GM23338 (cell line): ENCODE measurements at places on chromosomes 13 and 19. TPM values are rescaled to one million over a fixed set of nuclear protein-coding genes. Genes with fewer than 3 reads are reported as not detected.

The DHRS12 gene
- polyA plus RNA-seq, result 8.9 and 12.2 TPM in 2 replicates

The C19orf33 gene
- 72.2 and 95.5 TPM in 2 replicates for polyA plus RNA-seq

The CYP2F1 gene
- polyA plus RNA-seq, result 0.99 and 1.1 TPM in 2 replicates

The KL gene
- 0.07 TPM in 1 of 2 replicates, not detected in the other for polyA plus RNA-seq

The CCNA1 gene
- polyA plus RNA-seq, result 3.8 and 5.6 TPM in 2 replicates

GRCh38 chr19:15330801-15331418, 1.4 kb downstream of the BRD4 start:
- peak; percentile 63 for DNase-seq

- no peak for DNase-seq
These were observed 9.5 kb downstream of the PIAS4 start for GRCh38 chr19:4016903-4017638.

- no peak for DNase-seq
These were observed 218.7 kb downstream of the KCTD12 start for GRCh38 chr13:76667551-76667950.

GRCh38 chr19:4985551-4985991, 16.7 kb downstream of the KDM4B start:
- no peak for DNase-seq

DNA sequence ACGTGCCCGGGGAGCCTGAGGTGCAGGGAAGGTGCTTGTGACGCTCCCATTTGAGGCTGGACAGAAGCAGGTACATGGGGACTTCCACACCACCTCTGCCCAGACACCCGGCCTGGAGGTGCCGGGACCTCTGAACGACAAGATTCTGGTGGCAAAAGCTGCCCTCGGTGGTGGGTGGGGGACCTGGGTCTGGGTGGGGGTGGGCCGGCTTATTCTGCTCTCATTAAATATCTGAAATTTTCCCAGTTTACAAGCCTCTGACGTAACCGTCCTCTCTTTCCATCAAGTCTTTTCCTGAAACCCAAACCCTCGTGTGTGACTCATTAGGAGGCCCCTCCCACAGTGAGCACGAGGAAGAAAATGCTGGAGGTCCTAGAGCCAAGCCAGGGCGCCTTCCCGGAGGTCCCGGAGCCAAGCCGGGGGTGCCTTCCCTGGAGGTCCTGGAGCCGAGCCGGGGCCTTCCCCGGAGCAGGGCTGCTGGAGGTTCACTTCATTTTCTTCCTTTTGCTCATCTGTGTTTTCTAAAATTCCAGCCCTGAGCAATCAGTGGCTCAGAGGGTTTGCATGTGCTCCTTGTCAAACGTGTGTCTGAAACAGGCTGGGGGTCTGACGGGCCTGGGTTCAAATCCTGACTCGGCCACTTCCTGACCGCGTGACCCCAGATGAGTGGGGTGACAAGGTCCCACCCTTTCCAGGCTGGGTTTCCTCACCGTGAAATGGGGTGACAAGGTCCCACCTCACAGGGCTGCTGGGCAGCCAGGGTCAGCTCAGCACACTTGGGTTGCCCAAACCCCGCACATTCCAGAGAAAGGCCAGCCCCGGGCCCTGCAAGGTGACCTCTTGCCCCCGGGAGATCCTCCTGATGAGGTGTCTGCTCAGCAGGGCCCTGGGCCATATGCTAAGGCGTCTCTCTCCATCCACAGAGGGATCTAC, 10.0 kb downstream of the CFD start:
- no peak for DNase-seq

DNA sequence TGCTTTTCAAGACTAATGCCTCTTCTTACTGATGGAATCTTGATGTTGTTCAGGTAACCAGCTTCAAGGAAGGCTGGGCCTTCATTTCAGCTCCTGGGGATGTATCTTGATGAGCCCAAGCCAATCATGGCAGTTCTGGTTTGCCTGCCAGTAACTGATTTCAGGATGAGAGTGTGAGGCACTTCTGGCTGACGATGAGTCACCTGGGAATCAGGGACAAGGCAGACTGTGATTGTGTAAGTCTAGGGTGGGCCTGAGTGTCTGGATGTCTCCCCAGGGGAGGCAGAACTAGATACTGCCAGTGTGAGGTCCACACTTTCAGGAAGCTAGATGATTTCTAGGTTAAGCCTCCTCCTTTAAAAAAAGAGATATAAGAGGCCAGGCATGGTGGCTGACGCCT, 77.3 kb upstream of the KL start:
- no peak for DNase-seq

DNA sequence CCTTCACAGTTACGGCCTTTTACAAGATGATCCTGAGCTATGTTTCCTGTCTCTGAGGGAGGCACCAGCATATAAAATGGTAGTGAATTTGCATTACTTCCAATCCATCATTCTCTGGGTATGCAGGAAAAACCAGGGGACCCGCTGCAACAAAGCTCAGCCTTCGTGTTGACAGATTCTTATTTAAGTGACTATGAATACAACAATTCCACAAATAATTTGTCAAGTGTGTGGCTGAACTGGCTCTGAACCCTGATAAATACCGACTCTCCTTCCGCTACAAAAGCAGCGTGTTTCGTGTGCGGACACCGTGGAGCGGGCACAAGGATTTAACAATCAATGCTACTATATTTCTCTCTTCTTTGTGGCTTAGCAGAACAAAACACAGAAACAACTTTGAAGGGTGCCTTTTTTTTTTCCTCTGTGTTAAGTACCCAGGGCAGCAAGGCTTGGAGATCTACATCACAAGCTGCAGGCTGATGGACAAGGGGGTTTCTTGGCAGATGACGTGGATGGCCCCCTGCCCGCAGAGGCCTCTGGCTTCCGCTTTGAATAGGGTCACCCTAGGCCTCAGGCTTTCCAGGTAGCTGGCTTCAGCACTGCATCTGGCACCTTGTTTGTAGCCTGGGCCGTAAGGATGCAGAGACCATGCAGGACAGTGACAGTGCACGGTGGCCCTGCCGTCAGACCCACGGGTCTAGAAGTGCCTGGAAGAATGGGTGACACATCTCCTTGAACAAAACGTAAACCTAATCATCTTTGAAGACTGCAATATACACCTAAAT, 280.5 kb upstream of the TSHZ3 start:
- no peak for DNase-seq

DNA sequence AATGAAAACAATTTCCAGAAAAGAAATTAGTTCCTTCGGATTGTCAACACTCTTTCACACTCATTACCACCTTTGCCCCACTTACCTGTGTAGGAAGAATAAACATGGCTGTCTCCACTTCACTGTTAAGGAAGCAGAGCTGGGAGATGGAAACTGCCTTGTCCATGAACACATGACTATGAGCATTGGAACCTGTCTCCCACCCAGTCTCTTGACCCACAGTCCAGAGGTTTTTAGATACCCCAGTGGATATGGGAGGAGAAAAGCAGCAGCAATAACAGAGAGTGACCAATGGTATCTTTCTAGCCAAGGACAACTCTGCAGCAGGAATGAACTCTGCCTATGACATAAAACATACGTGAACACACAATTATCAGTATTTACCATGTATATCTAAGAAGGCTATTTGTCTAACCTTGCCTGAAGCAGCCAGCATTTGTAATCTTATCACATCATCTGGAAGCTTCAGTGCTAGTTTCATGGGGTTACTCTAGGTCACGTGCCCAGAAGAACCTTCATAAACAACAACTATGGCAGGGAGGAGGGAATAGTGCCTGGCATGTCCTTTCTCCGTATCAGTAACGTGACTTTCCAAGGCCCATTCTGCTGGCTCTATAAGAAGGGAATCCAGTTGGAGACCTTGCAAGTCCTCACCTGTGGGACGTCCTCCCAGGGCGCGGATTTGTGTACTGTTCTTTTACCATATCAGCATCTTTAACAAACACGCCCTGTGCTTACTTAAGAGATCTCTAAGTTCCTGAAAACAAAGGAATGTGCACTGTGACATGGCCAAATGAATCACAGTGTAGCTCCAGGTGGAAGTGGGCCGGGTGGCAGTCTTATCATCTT, 221.8 kb upstream of the UBL3 start:
- peak; percentile 26 for DNase-seq

DNA sequence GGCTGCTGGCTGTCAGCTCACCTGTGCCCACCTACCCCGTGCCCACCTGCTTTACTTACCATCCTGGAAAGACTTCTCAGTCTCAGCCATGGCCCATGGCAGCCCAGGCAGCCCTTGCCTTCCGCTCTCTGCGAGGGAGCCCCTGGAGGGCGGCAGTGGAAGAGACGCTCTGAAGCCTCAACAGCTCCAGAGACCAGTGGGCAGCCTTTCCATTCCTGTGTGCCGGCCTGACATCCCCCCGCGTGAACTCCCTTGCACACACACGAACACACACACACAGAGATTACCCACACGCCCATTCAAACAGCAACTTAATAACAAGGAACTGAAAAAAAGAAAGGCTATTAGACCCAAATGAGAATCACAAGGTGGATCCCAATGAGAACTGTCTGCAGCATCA, 14.2 kb upstream of the RASA3 start:
- DNase-seq, result peak; percentile 62

GRCh38 chr13:99916366-99917103, 55.0 kb downstream of the ZIC5 start:
- DNase-seq, result peak; percentile 85

DNA sequence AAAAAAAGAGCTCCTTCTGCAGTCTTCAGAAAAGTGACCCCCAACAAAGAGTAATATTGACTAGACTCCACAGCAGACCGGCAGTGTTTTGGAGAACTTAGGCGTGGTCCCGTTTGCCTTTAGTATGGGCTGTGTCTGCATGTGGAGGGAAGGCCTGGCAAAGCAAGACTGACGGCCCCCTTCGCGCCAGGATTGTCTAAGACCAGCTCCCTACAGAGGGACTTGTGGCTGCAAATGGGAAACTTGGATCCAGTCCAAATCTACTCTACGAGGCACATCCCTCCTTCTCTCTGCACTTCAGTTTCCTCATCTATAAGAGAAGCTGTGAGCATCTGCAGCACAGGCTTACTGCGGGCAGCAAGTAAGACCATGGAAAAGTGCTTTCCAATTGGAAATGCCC, 350.0 kb downstream of the ZNF536 start:
- DNase-seq, result no peak

DNA sequence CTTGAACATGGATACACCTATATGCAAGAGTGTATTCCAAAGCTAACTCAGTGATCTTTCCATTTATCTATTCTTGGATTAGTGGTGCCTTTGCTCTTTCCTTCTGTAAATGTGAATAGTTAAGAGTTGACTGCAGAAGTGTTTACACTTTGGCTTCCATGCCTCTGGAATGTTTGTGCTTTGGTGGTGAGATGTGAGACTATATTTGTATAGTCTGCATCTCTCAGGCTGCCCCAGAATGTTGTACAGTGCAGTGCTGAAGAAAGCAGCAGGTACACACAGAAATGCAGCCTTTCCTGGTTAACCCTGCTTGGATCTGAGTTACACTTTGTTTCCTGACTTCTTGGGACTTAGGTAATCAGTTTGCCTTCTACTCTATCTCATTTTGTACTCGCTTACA, 90.2 kb downstream of the DNAJC15 start:
- DNase-seq, result no peak

DNA sequence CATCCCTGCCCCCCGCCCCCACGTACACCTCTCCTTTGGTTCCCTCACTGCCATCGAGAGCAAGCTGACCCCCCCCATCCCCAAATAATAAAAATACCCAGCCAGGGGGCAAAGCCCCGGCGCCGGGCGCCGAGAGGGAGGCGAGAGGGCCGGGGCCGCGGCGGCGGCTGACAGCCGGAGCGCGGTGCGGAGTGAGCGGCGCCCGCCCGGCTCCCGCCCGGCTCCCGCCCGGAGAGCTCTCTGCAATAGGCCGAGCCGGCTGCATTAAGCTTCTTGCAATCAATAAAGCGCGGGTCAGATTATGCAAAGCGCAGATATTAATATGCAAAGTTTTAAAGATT, 40.9 kb downstream of the DEDD2 start:
- DNase-seq, result peak; percentile 52

DNA sequence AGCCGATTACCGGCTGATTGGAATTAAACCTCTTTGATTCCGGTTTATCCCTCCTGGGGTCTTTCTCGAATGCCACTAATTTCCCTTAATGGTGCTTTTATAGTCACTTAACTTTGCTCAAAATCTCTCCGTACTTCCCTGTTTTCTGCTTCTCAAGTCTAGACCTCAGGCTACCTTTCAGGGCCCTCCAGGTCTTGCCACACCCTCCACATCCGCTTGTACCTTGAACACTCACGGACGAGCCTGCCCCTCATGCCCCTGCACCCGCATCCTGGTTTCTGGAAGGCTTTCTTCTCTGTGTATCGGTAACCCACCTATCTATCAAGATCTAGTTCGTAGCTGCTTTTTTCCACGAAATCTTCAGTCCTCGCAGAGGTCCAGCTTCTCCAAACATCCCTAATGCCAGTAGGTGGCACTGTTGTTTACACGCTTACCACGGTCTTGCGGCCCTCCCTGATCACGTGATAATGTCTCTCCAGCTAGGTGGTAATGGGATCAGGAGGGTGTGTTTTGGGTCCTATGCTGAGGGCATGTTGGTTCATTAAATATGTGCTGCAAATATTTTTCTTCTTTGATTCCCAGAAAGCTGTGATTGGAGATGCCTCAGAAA, 13.8 kb downstream of the ATP12A start:
- peak; percentile 95 for DNase-seq

DNA sequence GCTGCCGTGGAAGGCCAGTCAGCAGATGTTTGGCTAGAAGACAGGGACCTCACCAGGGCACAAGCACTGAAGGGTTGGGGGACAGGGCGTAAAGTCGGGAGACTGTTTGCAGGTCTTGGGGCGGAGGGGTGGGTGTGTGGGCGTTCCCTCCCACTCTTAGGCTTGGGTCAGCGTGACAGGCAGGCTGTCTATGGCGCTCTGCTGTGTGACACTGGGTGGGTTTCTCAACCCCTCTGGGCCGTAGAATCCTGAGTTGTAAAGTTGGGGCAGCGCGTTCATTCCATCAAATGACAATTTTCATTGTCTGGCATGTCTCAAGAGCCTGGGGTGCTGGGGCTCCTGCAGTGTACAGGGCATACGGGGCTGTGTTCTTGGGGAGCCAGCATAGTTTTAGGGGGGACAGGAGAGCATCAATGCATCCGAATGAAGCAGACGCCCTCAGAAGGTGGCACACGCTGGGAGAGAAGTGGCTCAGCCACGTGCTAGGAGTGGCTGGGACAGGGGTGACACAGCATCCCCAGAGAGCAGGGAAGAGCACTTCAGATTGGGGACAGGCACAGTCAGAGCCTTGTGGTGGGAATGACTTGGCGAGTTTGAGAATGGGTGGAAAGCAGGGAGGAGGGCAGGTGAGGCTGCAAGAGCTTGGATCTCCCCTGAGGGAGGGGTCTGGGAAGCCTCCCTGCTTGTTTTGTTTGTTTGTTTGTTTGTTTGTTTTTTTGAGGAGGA, 4.4 kb downstream of the CRTC1 start:
- no peak for DNase-seq

DNA sequence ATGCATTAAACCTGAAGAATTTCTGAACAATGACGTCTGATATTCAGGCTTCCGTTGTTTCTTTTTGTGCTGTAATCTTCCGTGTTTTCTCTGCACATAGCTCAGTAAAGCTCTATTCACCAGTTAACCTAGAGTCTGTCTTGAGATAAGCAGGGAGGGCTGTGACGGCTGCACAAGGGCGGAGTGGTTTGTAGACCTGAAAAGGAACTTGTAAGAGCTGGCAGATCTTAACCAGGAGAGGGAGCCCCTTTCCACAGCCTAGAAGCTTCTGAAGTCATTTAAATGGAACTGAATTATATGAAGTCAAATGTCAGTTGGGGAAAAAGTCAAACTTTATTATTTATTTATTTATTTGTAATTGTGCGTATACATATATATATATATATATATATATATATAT, 27.5 kb downstream of the DPRX start:
- DNase-seq, result peak; percentile 94
